ENCODE measurements at places on chromosomes 12 and 14. TPM values are rescaled to one million over a fixed set of nuclear protein-coding genes. Genes with fewer than 3 reads are reported as not detected.

DNA sequence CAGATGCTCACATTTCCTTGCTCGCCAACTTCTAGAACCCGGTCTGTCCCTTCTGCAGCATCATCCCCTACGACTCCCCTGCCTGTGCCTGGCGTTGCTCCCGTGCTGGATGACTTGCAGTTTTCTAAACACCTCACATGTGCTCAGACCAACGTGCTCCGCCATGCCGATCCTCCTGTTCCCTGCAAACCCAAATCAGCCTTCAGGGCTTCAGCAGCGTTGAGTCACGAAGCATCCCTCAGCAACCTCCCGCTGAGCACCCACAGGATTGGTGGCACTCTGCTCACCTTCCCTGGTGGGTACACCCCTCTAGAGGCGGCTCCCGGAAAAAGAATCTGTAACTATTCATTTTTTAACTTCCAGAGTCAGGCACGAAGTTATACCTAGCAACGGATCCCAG is 2.8 kb upstream of the PIWIL1 start:
- H3K27me3 ChIP-seq, result no peaks in the 10 kb centered on the region
- H3K27ac ChIP-seq, result no peak overlapping the region
- no peaks in the 10 kb centered on the region for H3K36me3 ChIP-seq
- H3K4me3 ChIP-seq, result no peak overlapping the region
- H3K4me1 ChIP-seq, result no peaks in the 10 kb centered on the region

DNA sequence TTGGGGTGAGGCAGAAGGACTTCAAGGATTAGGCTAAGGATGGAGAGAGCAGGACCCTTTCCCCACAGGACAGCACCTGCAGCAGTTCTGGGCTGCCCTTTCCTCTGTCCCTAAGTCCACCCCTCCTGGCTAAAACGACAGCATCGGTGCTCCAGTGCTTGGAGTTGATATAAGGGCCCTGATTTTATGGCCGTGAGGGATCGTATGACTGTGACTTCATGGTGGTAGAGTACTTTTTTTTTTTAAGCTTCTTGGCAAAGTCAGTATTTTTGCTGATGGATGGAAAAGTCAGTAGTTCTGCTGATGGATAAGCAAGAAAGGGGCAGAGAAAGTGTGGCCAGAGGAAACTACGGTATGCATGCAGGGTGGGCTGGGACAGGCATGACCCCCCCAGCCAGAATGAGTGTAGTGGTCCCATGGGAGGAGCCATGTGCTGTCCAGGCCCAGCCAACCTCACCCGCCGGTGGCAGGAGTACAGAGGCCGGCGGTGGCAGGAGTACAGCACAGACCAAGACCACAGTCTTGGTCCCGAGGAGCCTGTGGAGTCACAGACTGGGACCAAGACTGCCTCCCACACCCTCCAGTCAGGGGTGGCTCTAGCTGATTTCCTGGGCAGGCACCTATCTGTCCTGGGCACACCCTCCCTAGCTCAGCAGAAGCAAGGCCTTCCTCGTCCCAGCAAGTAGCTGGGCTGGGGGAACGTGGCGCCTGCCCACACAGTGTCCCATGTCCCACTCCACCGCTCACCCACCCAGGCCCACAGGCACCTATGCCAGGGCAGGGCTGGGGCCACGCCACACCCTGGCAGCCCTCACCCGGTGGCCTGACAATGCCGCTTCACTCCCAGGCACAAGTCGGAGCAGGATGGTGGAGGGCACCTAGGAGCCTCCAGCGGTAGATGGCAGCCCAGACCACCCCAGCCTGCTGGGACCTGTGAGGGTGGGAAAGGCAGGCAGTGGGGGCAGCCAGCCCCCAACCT is 46.3 kb downstream of the CCDC88C start:
- 0 out of 2 replicates have a peak, but pooled peaks cover 1% of the 10 kb centered on the region for H3K36me3 ChIP-seq
- no peak overlapping the region for H3K4me3 ChIP-seq
- H3K4me1 ChIP-seq, result no peaks in the 10 kb centered on the region

PABPN1 gene
- 331 TPM for total RNA-seq

TRHDE gene
- 1.0 TPM for total RNA-seq

CLEC4C gene
- 0.26 TPM for total RNA-seq

DNA sequence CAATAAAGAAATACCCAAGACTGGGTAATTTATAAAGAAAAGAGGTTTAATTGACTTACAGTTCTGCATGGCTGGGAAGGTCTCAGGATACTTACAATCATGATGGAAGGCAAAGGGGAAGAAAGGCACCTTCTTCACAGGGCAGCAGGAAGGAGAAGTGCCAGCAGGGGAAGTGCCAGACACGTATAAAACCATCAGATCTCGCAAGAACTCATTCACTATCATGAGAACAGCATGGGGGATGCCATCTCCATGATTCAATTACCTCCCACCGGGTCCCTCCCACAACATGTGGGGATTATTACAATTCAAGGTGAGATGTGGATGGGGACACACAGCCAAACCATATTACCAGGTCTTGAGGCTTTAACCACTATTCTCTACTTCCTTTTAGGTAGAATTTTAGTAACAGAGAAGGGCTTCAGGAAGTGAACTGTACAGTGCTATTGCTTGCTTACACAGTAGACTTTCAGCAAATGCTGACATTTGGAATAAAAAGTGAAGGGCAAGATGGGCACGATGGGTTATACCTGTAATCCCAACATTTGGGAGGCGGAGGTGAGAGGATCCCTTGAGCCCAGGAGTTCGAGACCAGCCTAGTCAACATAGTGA is 40.8 kb upstream of the OR4E1 start:
- no peak overlapping the region for H3K27ac ChIP-seq
- DNase-seq, result no peak
- no peaks in the 10 kb centered on the region for H3K36me3 ChIP-seq
- H3K27me3 ChIP-seq, result no peaks in the 10 kb centered on the region
- H3K4me3 ChIP-seq, result no peak overlapping the region

POC1B gene
- 11.6 TPM for total RNA-seq

DNA sequence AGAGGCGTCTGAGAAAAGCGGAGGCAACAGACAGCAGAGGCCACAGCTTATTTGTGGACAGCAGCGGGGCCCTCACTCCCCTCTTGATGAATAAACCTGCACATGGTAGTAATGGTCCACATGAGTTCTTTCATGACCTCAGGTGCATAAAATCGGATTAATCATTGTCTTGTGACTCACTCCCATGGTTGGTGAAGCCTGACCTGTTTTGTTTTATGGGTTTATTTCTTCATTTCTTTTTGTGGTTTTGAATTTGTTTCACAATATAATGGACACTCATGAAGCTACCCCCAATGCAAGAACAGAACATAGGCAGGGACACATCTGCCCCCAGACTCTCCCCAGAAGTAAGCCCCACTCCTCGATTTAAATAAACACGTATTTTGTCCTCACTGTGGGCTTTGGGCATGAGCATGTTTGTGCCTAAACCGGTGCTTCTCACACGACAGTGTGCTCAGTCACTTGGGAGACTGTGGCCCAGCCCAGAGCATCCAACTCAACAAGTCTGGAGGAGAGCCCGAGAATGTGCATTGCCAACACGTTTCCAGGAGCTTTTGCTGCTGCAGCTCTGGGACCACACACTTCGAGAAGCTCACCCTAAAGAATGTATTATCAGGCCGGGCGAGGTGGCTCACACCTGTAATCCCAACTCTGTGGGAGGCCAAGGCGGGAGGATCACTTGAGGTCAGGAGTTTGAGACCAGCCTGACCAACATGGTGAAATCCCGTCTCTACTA is 116.1 kb downstream of the SCARB1 start:
- no peak for DNase-seq
- H3K4me3 ChIP-seq, result no peak overlapping the region
- no peaks in the 10 kb centered on the region for H3K4me1 ChIP-seq
- no peaks in the 10 kb centered on the region for H3K27me3 ChIP-seq
- H3K36me3 ChIP-seq, result peaks cover 3% of the 10 kb centered on the region

MBD6 gene
- total RNA-seq, result 66.0 TPM

ITGA7 gene
- 114 TPM for total RNA-seq

GRCh38 chr14:94998110-94998509 is 159.2 kb downstream of the DICER1 start:
- no peak for DNase-seq
- no peak overlapping the region for H3K27ac ChIP-seq
- H3K36me3 ChIP-seq, result no peaks in the 10 kb centered on the region
- no peaks in the 10 kb centered on the region for H3K4me1 ChIP-seq
- H3K27me3 ChIP-seq, result no peaks in the 10 kb centered on the region
- H3K4me3 ChIP-seq, result no peak overlapping the region

GAS2L3 gene
- 15.8 TPM for total RNA-seq

LRP6 gene
- 62.4 TPM for total RNA-seq

DNA sequence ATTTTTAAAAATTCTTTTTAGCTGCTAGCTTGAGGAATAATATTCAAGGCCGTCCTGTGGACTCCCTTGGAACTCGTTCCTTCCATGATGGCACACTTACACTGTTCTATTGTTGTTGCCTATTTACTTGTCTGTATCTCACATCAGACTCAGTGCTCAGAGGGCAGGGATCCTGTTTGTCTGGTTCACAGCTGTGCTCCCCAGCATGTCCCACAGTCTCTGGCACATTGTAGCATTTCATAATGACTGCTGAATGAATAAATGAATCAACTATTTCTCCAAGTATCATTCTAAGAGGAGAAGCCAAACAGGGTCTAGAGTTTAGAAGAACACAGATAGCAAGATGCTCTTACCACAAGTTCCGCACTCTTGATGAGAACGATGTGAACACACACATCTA is 48.0 kb downstream of the NTN4 start:
- no peak overlapping the region for H3K27ac ChIP-seq
- peaks cover 14% of the 10 kb centered on the region for H3K36me3 ChIP-seq
- H3K4me3 ChIP-seq, result no peak overlapping the region
- no peaks in the 10 kb centered on the region for H3K27me3 ChIP-seq

GRCh38 chr12:70652451-70652850 is 15.2 kb upstream of the PTPRB start:
- no peaks in the 10 kb centered on the region for H3K36me3 ChIP-seq
- no peaks in the 10 kb centered on the region for H3K4me1 ChIP-seq
- H3K27me3 ChIP-seq, result no peaks in the 10 kb centered on the region
- no peak overlapping the region for H3K27ac ChIP-seq
- H3K4me3 ChIP-seq, result no peak overlapping the region

- no peaks in the 10 kb centered on the region for H3K27me3 ChIP-seq
- DNase-seq, result no peak
- no peaks in the 10 kb centered on the region for H3K4me1 ChIP-seq
- H3K27ac ChIP-seq, result no peak overlapping the region
- no peak overlapping the region for H3K4me3 ChIP-seq
- no peaks in the 10 kb centered on the region for H3K36me3 ChIP-seq
Measured at GRCh38 chr12:103268831-103269514, 226.8 kb downstream of the C12orf42 start.

FOXN4 gene
- total RNA-seq, result 0.29 TPM

ARHGAP9 gene
- 3.7 TPM for total RNA-seq

CD163L1 gene
- total RNA-seq, result 0.18 TPM

DNA sequence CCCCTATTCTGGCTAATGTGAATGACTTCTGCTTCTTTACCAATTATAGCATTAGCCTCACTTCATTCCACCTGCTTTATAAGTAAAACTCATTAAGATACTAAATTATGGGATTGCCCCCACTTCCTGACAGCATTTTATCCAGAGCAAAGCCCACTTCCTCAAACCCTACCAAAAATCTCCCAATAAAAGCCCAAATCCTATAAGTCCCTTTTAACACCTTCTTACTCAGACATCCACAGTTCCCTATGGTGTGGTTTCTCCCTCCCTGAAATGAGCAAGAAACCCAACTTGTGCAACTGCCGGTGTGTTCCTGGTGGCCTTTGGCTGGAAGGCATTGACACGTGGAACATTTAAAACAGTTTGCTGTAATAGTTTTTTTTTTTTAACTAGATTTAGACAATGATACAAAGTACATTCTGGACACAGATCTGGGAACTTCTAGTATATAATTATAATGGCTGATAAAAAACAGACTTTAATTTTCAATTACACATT is 53.1 kb downstream of the BRMS1L start:
- H3K27me3 ChIP-seq, result no peaks in the 10 kb centered on the region
- no peaks in the 10 kb centered on the region for H3K4me1 ChIP-seq
- no peak overlapping the region for H3K27ac ChIP-seq
- no peaks in the 10 kb centered on the region for H3K36me3 ChIP-seq

NDUFB1 gene
- 147 TPM for total RNA-seq

- H3K27me3 ChIP-seq, result no peaks in the 10 kb centered on the region
- H3K27ac ChIP-seq, result no peak overlapping the region
- DNase-seq, result no peak
- H3K4me3 ChIP-seq, result no peak overlapping the region
- no peaks in the 10 kb centered on the region for H3K4me1 ChIP-seq
Measured at GRCh38 chr12:24730489-24730896, 218.4 kb downstream of the BCAT1 start.

KLHL28 gene
- total RNA-seq, result 8.6 TPM

DNA sequence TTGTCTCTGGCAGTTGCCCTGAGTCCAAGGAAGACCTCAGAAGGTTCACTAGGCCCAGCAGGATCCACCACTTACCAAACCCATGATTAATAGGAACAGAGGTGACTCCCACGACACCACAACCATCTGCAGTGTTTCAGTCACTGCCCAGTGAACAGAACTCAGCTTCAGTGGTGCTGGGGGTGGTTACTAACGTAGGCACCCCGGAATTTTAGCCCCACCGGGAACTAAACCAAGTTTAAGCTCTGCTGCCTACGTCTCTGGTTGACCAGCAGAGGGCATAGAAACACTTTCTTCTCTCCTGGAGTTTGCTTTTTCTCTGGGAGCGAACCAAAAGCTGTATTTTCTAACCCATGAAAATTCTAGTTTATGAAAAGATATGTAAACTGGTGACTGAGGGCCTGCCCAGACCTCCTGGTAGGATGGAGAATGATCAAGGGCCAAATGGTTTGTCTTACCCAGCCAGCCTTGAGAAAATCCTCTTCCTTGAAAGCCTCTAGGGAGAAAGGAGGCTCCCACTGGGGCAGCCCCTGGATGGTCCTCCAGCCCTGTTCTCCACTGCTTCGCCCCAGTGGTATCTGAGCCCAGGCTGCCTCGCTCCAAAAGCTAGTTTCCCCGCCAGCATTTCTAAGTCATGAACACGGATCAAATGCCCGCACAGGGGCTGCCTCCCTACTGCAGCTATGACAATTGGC is 379.8 kb downstream of the DPF3 start:
- no peak overlapping the region for H3K27ac ChIP-seq
- no peaks in the 10 kb centered on the region for H3K27me3 ChIP-seq
- H3K4me1 ChIP-seq, result no peaks in the 10 kb centered on the region
- no peaks in the 10 kb centered on the region for H3K36me3 ChIP-seq
- H3K4me3 ChIP-seq, result no peak overlapping the region

ACSM4 gene
- total RNA-seq, result not detected

IGFBP6 gene
- total RNA-seq, result 5.7 TPM

GRCh38 chr14:81517798-81518398 is 15.8 kb downstream of the SEL1L start:
- no peak overlapping the region for H3K27ac ChIP-seq
- no peak for DNase-seq
- H3K36me3 ChIP-seq, result peaks cover 20% of the 10 kb centered on the region
- no peak overlapping the region for H3K4me3 ChIP-seq
- H3K27me3 ChIP-seq, result no peaks in the 10 kb centered on the region

- DNase-seq, result peak; percentile 79
- H3K36me3 ChIP-seq, result no peaks in the 10 kb centered on the region
- H3K27me3 ChIP-seq, result no peaks in the 10 kb centered on the region
- no peaks in the 10 kb centered on the region for H3K4me1 ChIP-seq
- no peak overlapping the region for H3K27ac ChIP-seq
Measured at GRCh38 chr14:33792720-33793368, 158.0 kb downstream of the EGLN3 start.

PLEKHG7 gene
- not detected for total RNA-seq

KICS2 gene
- 7.3 TPM for total RNA-seq

All from H9 (cell line).